Kidney (tissue), 22 donors: ENCODE measurements at places on chromosomes 6 and 20.

- H3K4me1 ChIP-seq = no peaks in the 10 kb centered on the region
- no peaks in the 10 kb centered on the region for H3K27me3 ChIP-seq
- DNase-seq = no peak
- no peak overlapping the region for H3K4me3 ChIP-seq
- no peak overlapping the region for H3K27ac ChIP-seq
Observed at GRCh38 chr6:143034689-143035334, 25.9 kb upstream of the AIG1 start.

GRCh38 chr6:109194880-109195279 lies 99.6 kb downstream of the CEP57L1 start:
- DNase-seq = no peak
- H3K27ac ChIP-seq = no peak overlapping the region
- H3K4me1 ChIP-seq = no peaks in the 10 kb centered on the region
- H3K27me3 ChIP-seq = no peaks in the 10 kb centered on the region
- H3K36me3 ChIP-seq = no peaks in the 10 kb centered on the region

DNA sequence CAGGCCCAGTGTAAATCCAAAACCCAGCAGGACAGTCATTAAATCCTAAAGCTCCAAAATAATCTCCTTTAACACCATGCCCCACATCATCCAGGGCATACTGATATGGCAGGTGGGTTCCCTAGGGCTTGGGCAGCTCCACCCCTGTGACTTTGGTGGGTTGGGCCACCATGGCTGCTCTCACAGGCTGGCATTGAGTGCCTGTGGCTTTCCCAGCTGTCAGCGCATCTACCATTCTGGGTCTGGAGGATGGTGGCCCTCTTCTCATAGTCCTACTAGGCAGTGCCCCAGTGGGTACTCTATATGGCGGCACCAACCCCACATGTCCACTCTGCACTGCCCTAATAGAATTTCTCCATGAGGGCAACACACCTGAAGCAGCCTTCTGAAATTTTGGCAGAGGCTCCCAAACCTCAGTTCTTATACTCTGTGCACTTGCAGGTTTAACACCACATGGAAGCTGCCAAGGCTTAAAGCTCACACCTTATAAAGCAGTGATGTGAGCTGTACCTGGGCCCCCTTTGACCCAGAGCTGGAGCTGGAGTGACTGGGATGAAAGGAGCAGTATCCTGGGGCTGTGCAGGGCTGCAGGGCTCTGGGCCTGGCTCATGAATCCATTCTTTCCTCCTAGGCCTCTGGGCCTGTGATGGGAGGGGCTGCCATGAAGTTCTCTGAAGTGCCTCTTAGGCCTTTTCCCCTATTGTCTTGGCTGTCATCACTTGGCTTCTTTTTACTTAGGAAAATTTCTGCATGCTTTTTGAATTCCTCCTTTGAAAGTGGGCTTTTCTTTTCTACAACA lies 765.5 kb upstream of the EPHA7 start:
- H3K4me3 ChIP-seq = no peak overlapping the region
- no peaks in the 10 kb centered on the region for H3K36me3 ChIP-seq
- H3K4me1 ChIP-seq = no peaks in the 10 kb centered on the region
- DNase-seq = no peak

- H3K27ac ChIP-seq = no peak overlapping the region
- no peaks in the 10 kb centered on the region for H3K4me1 ChIP-seq
- peak overlapping the region; percentile 42 for H3K4me3 ChIP-seq
- DNase-seq = no peak
Observed at GRCh38 chr6:89357390-89357789, 4.9 kb upstream of the UBE2J1 start.

DNA sequence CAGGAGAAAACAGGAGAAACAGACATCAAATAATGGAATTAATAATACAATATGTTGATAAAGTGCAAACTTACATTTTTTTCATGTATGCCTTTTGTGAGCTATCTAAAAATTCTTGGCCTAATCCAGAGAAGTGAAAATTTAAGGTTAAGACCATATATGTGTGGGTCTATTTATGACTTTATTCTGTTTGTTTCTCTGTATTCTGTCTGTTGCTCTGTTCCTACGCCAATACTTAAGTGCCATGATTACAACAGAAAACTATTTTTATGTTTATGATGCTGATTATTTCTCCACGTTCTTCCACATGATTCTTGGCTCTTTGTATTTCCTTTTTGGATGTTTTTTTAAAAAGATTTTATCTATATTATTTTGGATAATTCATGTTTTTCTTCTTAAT lies 109.6 kb upstream of the MAP3K4 start:
- DNase-seq = no peak
- no peaks in the 10 kb centered on the region for H3K36me3 ChIP-seq
- no peak overlapping the region for H3K4me3 ChIP-seq
- no peaks in the 10 kb centered on the region for H3K4me1 ChIP-seq
- H3K27me3 ChIP-seq = no peaks in the 10 kb centered on the region

GRCh38 chr6:48111143-48111506 lies at the start of gene PTCHD4:
TSS of gene PTCHD4 (minus strand) at chr6:48111197. CDS start at chr6:48068957, 42,240 bp downstream.
- no peaks in the 10 kb centered on the region for H3K27me3 ChIP-seq
- DNase-seq = no peak
- H3K27ac ChIP-seq = no peak within 1 kb of the TSS
- H3K4me1 ChIP-seq = no peaks in the 10 kb centered on the region

GRCh38 chr6:4925580-4925979 lies 78.3 kb downstream of the RPP40 start:
- H3K4me1 ChIP-seq = peaks cover 5% of the 10 kb centered on the region
- H3K4me3 ChIP-seq = no peak overlapping the region
- no peaks in the 10 kb centered on the region for H3K27me3 ChIP-seq
- H3K27ac ChIP-seq = no peak overlapping the region
- no peak for DNase-seq
- H3K36me3 ChIP-seq = no peaks in the 10 kb centered on the region

DNA sequence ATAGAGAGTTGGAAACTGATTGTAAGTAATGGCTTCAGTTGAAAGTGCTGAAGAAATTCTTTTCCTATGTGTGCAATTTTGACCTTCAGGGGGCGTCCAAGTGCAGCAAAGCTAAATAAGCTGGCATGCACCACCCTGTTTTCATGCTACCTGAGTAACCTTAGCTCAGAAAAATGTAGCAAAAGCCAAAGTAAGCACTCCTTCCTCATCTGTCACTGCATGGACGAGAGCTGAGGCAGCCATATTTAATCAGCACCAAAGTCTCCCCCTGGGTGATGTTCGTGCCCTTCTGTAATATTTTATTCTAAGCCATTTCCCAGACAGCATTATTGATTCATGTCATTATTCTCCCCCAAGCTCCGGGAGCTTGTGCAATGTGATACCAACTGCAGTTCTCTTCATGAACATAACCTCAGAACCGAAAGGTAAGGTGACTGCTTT lies 123.1 kb downstream of the RPS12 start:
- no peak overlapping the region for H3K27ac ChIP-seq
- H3K4me3 ChIP-seq = no peak overlapping the region
- DNase-seq = peak; percentile 55
- H3K36me3 ChIP-seq = no peaks in the 10 kb centered on the region
- no peaks in the 10 kb centered on the region for H3K4me1 ChIP-seq

DNA sequence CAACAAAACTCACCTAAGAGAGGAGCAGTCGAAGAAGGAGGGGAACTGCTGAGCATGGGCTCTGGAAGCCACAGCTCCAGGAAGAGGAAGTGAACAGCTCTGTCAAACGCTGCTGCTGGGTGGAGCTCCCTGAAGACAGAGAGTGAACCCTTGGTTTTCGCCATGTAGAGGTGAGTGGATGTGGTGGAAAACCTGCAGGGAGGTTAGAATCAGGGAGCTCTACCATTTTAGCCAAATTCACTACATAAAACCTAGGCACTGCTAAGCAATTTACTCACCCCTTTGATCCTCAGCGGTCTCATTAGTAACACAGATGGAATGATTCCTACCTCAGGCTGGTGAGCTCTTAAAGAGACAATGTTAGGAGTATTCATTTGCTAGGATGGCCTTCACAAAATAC lies 19.4 kb upstream of the TFAP2A start:
- H3K36me3 ChIP-seq = no peaks in the 10 kb centered on the region
- no peaks in the 10 kb centered on the region for H3K4me1 ChIP-seq
- H3K27me3 ChIP-seq = no peaks in the 10 kb centered on the region
- no peak overlapping the region for H3K27ac ChIP-seq

GRCh38 chr6:22883061-22883717 lies 313.8 kb downstream of the HDGFL1 start:
- H3K27me3 ChIP-seq = no peaks in the 10 kb centered on the region
- H3K4me3 ChIP-seq = no peak overlapping the region
- no peak overlapping the region for H3K27ac ChIP-seq
- no peak for DNase-seq
- no peaks in the 10 kb centered on the region for H3K36me3 ChIP-seq

GRCh38 chr6:136945711-136946121 lies 23.6 kb downstream of the SLC35D3 start:
- H3K4me1 ChIP-seq = no peaks in the 10 kb centered on the region
- H3K27me3 ChIP-seq = no peaks in the 10 kb centered on the region
- no peak overlapping the region for H3K27ac ChIP-seq
- no peak overlapping the region for H3K4me3 ChIP-seq
- DNase-seq = no peak

GRCh38 chr6:163327921-163328320 lies 86.6 kb upstream of the QKI start:
- no peak for DNase-seq
- H3K4me3 ChIP-seq = no peak overlapping the region
- H3K36me3 ChIP-seq = no peaks in the 10 kb centered on the region
- H3K4me1 ChIP-seq = no peaks in the 10 kb centered on the region
- H3K27me3 ChIP-seq = no peaks in the 10 kb centered on the region
- no peak overlapping the region for H3K27ac ChIP-seq

- H3K4me3 ChIP-seq = no peak overlapping the region
- H3K4me1 ChIP-seq = no peaks in the 10 kb centered on the region
Observed at GRCh38 chr6:118875672-118876071, 18.3 kb upstream of the ASF1A start.

GRCh38 chr20:483815-484644 lies 21.7 kb upstream of the TBC1D20 start:
- peaks cover 6% of the 10 kb centered on the region for H3K36me3 ChIP-seq
- H3K27me3 ChIP-seq = no peaks in the 10 kb centered on the region
- DNase-seq = no peak
- H3K4me3 ChIP-seq = no peak overlapping the region

DNA sequence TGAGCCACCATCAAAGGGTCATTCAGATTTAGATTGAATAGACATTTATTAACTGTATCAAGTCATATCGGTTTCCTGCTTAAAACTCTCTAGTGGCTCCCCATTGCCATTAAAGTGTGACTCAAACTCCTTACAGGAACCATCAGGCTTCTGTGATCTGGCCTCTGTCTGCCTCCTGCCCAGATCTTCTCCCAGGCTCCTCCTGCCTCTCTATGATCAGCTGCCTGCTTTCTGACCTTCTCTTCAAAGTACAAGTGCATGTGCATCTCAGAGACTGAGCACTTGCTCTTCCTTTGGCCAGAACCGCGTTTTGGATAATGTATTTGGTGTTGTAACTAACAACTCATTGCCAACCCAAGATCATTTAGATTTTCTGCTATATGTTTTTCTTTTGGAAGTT lies 52.7 kb downstream of the IL20RA start:
- no peaks in the 10 kb centered on the region for H3K36me3 ChIP-seq
- no peak overlapping the region for H3K4me3 ChIP-seq
- no peak for DNase-seq
- peaks cover 3% of the 10 kb centered on the region for H3K4me1 ChIP-seq

DNA sequence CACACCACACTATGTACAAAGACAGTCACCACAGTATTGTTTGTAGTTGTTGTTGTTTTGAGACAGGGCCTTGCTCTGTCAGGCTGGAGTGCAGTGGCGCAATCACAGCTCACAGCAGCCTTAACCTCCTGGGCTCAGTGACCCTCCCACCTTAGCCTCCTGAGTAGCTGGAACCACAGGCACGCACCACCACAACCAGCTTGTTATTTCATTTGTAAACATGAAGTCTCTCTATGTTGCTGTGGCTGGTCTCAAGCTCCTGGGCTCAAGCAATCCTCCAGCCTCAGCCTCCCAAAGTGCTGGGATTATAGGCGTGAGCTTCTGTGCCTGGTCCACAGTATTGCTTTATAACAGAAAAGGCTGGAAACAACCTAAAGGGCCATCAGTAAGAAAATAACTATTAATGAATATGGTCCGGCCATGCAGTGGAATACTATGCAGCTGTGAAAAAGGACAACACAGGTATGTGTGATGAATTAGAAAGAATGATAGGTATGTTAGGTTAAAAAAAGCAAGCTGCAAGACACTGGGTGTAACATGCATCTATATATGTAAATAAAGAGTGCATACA lies 30.0 kb upstream of the PTGIS start:
- H3K4me1 ChIP-seq = no peaks in the 10 kb centered on the region
- DNase-seq = no peak
- H3K36me3 ChIP-seq = no peaks in the 10 kb centered on the region
- no peaks in the 10 kb centered on the region for H3K27me3 ChIP-seq
- no peak overlapping the region for H3K4me3 ChIP-seq

DNA sequence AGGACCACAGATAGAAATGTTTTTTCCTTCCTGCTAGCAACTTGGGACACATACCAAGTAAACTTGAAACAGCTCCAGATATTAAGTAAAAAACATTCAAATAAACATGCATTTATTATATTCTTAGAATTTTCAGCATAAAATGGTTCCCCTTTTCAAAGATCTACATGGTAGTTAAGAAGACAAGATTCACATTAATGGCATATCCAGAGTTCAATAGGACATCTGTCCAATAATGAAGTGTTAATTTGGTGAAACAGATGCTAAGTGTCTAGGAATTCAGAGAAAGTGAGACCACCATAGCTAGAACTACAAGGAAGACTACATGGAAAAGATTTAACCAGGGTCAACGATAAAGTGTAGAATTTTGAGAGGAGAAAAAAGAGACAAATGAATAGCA lies 184.9 kb downstream of the COL12A1 start:
- no peaks in the 10 kb centered on the region for H3K4me1 ChIP-seq
- DNase-seq = no peak
- no peaks in the 10 kb centered on the region for H3K36me3 ChIP-seq

GRCh38 chr6:121354764-121355163 lies 20.5 kb upstream of the TBC1D32 start:
- H3K27me3 ChIP-seq = no peaks in the 10 kb centered on the region
- no peaks in the 10 kb centered on the region for H3K36me3 ChIP-seq
- H3K4me1 ChIP-seq = no peaks in the 10 kb centered on the region
- H3K4me3 ChIP-seq = no peak overlapping the region
- no peak for DNase-seq
- no peak overlapping the region for H3K27ac ChIP-seq

GRCh38 chr6:45815466-45816125 lies 200.1 kb downstream of the CLIC5 start:
- H3K27ac ChIP-seq = no peak overlapping the region
- no peak overlapping the region for H3K4me3 ChIP-seq
- no peak for DNase-seq
- no peaks in the 10 kb centered on the region for H3K36me3 ChIP-seq
- H3K4me1 ChIP-seq = no peaks in the 10 kb centered on the region
- no peaks in the 10 kb centered on the region for H3K27me3 ChIP-seq

DNA sequence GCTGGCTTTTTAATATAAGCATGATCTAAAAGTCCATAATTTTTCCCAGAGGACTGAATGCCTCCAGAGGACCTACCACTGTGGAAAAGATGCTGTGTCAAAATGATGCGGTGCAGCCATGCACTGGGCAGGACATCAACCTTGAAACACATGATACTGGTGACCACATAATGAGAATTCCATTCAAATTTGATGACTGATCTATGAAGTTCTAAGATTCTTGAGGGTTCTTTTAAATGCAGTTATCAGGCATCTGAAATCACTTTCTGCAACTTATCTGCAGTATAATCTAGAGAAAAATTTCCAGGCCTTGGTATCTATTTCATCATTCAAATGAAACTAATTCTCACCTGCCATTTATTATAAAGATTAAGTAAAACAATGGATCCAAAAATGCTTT lies 15.0 kb upstream of the MARCKS start:
- H3K27me3 ChIP-seq = no peaks in the 10 kb centered on the region
- H3K36me3 ChIP-seq = no peaks in the 10 kb centered on the region
